A673 (cell line): ENCODE measurements at places on chromosomes 11 and 22. TPM values are rescaled to one million over a fixed set of nuclear protein-coding genes. Genes with fewer than 3 reads are reported as not detected.

The CABP4 gene
- total RNA-seq, result not detected in 2 replicates

- no peak overlapping the region for H3K27ac ChIP-seq
- DNase-seq, result no peak
Observed at GRCh38 chr11:102783720-102784119, 3.3 kb upstream of the MMP10 start.

The ADAMTS15 gene
- 0.42 and 0.99 TPM in 2 replicates for total RNA-seq

The MMP7 gene
- total RNA-seq, result 0.34 TPM in 1 of 2 replicates, not detected in the other

- no peaks in the 10 kb centered on the region for H3K27me3 ChIP-seq
- no peak overlapping the region for H3K27ac ChIP-seq
- no peak overlapping the region for H3K4me3 ChIP-seq
- H3K4me1 ChIP-seq, result peaks cover 4% of the 10 kb centered on the region
- H3K36me3 ChIP-seq, result no peaks in the 10 kb centered on the region
Observed at GRCh38 chr11:95153857-95154246, 64.2 kb downstream of the ENDOD1 start.

DNA sequence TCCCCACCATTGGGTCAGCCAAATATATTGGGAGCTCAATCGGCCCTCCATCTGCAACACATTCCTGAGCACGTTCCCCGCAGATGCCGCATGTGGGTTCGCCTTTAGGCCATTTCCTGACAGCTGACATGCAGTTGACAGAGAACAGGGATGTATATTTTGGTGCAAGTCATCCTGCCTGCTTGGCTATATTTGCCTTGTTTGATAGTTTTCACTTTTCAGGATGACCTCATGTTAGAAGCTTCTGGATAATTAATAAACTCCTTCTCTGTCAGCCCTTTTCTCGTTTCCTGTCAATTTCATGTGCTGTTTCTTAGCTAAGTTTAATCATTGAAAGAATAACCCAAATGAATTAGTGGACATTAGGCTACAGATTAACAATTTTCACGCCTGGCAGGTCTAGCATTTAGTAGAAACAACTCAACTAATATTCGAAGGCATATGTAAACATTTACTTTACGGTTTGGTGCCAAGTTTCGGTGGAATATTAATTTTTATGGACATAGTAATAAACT, 105.8 kb upstream of the SLC5A12 start:
- no peaks in the 10 kb centered on the region for H3K4me1 ChIP-seq
- peaks cover 30% of the 10 kb centered on the region for H3K27me3 ChIP-seq
- no peak for DNase-seq
- no peak overlapping the region for H3K27ac ChIP-seq
- H3K36me3 ChIP-seq, result no peaks in the 10 kb centered on the region
- no peak overlapping the region for H3K4me3 ChIP-seq

DNA sequence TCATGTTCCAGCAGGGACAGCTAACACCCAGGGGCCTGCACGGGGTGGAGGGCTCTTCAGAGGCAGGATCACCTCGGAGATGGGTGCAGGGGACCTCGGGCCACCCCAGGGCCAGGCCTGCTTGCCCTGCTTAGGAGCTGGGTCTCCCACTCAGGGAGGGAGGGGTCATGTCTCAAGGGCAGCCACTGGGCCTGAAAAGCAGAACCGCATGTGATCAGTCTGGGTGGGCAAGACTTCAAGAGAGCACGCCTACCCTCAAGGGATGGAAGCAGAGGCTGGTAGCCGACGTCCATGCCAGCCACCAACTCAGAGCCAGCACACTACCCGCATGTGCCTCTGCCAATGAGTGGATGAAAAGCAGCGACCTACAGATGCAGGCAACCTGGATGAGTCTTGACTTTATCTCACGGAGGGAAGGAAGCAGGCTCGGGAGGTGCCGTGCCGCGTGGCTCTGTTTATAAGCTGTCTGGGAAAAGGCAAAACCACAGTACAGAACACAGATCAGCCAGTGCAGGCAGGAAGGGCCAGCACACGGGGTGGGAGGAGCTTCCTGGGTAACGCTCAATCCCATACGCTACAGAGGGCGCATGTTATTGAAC, 16.0 kb downstream of the TBX1 start:
- H3K4me3 ChIP-seq, result no peak overlapping the region
- H3K4me1 ChIP-seq, result no peaks in the 10 kb centered on the region
- H3K27me3 ChIP-seq, result no peaks in the 10 kb centered on the region
- H3K36me3 ChIP-seq, result no peaks in the 10 kb centered on the region
- no peak overlapping the region for H3K27ac ChIP-seq
- no peak for DNase-seq

The OR8K1 gene
- total RNA-seq, result not detected in 2 replicates

The CNIH2 gene
- 11.6 and 13.7 TPM in 2 replicates for total RNA-seq
